ENCODE measurements at places on chromosomes 1 and 21.

DNA sequence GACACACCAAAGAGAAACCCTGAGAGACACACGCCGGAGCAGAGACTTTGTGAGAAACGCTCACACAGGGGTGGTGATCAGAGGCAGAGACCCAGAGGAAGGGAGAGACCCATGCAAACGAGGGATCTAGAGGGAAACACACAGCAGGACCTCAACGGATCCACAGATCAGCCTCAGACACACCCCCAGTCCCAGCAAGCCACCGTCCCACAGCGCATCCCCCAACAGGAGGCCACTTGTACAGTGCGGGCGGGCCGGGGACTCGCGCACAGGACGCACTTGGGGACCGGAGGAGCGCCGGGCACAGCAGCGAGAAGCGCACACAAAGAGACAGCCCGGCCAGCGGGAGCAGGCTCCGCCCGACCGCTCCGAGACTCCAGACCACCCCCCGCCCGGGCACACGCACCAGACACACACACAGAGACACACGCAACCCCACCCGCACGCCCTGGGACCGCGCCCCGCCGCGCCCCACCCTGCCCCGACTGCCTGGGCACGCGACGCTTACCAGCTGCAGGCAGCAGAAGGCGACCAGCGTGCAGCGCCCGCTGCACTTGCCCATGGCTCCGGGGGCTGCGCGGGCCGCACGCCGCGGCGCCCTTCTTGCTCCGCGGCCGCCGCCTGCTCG is 587 bp downstream of the NKAIN1 start:
- DNase-seq = peak; percentile 56

DNA sequence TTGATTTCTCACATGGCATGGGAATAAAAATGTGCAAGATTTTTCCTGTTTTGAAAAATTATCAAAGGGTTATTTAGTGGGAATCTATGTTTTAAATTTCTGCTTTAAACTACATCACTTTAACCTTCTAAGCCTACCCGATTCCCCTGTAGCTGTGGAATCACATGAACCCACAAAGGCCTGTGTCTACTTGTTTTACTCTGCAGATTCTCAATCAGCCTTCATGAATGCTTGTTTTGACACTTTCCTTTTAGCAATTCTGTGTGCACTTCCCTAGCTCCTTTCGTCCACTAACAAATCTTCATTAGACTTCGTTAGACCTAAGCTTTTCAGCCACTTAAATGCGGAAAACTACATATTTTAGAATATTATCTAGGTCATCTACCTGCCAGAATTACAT is 56.0 kb upstream of the C1orf21 start:
- DNase-seq = no peak

GRCh38 chr1:158952416-158952815 is 21.1 kb downstream of the PYHIN1 start:
- DNase-seq = no peak

DNA sequence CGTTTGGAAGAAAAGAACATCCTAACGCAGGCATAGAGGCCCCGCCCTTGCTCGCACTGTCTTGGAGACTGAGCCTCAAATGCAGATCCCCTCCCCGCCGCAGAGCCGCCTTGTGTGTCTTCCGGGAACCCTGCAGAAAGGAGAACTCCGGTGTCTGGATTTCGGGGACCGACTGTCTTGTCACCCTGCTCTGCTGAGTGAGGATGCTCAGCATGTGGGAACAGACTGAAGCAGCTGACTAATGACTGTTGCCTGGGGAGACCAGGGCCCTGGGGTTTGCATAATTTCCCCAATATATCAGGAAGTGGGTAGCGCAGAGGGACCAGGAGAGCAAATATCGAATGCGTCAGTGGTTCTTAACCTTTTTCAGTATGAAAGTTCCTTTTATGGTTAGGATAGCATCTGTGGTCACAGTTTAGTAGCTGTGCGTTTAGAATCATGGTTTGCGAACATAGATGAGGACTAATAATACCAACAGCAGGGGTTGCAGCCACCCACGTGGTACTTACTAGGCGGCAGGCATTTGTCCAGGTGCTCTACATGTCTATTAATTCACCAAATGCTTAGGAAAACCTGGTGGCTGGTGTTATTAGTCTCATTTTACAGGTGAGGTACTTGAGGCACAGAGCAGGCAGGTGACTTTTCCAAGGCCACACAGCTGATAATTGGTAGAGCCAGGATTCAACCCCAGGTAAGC is 14.3 kb downstream of the GPR137B start:
- peak; percentile 69 for DNase-seq

DNA sequence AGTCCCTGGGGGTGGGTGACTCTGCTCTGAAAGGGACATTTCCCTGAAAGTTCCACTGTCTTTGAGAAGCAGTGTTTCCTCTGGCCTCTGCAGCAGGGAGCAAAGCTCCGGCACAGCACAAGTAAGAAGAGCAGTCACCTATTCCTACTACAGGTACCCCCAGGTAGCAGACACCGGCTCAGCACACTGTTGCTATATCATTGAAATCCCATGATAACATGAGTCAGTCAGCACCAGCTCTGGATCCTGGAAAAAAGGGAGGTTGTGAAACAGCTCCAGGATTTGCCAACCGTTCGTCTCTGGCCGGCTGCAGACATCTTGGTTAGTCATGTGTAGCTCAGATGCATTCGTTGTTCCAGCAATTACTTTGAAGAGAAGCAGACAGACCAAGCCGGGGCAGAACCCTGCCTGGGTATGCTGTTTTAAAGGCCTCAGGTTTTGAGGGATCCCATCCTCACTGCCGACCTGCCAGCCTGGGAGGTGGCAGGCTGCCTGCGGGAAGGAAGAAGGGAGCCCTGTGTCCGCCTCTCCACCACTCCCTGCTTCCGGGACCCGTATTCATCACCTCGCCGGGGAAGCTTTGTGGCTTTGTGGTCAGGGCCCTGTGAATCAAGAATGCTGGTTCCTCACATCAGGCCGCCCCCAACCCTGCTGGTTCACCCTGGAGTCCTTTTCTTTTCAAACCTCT is 139.2 kb downstream of the CLIC6 start:
- DNase-seq = no peak

Data from Ammon's horn (tissue), 1 donor.